ENCODE measurements at places on chromosomes 11 and 22.
A peak's percentile ranks its signal among the peaks of the same experiment; 100 is the strongest.

- DNase-seq = no peak
These were observed 1.5 kb downstream of the RAB39A start for GRCh38 chr11:107929611-107930200.

GRCh38 chr11:93817426-93818348, 32.7 kb downstream of the VSTM5 start:
- DNase-seq = no peak

DNA sequence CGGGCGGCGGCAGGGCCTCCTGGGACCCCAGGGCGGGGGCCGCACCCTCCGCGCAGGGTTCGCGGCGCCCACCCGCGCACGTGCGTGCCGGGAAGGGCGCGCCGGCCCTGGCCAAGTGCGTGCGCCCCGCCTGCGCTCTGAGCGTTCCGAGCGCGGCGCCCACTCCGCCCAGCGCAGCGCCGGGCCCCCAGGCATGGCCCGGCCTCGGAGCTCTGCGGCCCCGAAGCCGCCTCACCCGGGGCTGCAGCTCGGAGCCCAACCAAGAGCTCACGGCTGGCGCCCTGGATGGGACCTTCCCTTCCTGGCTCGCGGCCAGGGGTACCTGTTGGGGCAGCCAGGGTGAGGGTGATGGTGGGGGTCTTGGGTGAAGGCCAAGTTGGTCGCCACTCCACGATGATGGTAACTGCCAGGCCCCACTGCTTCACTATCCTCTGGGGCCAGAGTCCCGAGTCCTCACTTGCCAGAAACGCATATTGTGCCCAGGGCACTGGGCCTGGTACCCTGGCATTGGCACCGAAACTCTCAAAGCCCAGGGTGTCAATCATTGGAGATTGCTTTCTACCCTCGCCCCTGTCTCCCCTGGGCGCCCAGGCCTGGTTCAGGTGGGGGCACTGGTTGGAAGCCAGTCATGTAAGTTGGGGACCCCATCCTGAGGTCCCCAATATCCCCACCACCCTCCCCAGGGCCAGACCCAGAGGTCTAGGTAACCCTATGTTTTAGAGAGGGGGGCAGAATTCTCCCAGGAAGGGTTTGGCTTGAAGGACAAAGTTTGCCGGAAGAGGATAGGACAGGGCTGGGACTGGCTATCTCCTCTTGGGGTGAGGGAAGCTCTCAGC, 882 bp downstream of the ANO1 start:
- DNase-seq = no peak

GRCh38 chr22:23258826-23259170, 78.5 kb downstream of the BCR start:
- DNase-seq = no peak

DNA sequence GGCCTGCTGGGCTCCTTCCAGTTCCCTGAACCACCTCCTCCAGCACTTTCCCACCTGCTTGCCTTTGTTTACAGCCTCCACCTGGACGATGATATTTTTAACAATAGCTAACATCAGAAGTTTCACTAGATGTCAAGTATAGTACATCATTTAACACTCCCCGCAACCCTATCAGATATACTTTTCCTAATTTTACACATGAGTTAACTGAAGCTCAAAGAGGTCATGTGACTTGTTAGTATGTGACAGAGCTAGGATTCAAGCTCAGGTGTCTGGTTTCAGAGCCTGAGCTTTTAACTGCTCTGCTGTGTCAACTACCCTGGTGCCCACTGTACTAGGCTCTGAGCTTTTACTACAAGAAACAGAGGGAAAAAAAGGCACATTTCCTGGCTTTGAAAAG, 14.3 kb upstream of the HPX start:
- DNase-seq = no peak

GRCh38 chr11:8373519-8374432, 110.1 kb upstream of the LMO1 start:
- no peak for DNase-seq

DNA sequence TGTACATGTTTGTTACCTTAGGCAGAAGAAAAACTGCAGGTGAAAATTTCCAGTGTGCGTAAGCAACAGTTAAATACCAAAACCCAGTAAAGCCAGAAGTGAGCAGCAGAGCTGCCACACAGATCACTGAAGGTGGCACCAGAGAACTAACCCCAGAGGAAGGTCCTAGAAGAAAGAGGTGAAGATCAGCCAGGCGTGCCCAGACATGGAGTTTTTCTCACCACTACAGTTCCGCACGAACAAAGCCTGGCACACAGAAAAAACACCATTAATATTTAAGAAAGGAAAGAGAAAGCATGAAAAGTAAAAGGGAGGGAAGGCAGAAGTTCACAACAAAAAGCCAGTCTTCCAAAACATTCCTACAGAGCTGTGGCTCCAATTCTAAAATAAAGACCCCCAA, 60.7 kb downstream of the STK33 start:
- no peak for DNase-seq

DNA sequence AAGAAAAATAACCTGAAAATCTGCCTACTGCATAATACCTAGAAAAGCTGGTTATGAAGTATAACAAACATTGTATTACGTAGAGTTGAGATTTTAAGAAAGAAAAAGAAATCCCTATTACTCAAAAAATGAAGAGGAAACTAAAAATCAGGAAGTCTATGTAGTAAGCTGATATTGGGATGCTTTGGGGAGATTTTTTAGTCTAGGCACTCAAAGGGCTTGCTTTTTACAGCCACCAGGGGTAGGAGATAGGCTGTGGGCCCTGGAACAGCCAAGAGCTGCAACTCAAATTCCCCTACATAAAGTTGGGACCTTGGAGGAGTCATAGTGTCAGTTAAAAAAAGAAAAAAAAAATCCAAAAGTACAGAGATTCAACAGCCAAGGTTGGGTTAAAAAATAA, 90.4 kb downstream of the RELT start:
- no peak for DNase-seq

GRCh38 chr11:14012846-14013245, 50.3 kb downstream of the SPON1 start:
- DNase-seq = no peak

DNA sequence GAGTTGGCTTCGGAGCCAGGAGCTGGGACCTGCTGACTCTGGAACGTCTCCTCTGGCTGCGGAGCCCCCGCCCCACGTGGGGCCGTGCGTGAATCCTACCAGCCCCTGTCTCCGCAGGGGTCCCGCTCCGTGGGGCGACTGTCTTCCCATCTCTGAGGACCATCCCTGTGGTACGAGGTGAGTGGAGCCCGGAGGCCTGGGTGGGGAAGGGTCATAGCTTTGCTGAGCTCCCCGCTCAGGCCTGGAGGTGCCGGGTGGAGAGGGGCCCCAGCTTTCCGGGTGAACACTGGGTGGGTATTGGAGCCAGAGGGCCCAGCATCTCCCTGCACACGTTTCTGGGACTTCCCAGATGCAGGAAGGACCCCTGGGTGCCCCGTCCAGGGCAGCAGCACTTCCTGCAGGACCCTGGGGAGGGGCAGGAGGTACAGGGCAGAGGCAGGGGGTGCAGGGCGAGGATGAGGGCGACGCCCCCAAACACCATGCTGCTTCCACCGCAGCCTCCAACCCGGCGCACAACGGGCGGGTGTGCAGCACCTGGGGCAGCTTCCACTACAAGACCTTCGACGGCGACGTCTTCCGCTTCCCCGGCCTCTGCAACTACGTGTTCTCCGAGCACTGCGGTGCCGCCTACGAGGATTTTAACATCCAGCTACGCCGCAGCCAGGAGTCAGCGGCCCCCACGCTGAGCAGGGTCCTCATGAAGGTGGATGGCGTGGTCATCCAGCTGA, 3.8 kb downstream of the MUC5AC start:
- DNase-seq = no peak

GRCh38 chr11:122703541-122704272, 48.2 kb downstream of the UBASH3B start:
- DNase-seq = no peak

DNA sequence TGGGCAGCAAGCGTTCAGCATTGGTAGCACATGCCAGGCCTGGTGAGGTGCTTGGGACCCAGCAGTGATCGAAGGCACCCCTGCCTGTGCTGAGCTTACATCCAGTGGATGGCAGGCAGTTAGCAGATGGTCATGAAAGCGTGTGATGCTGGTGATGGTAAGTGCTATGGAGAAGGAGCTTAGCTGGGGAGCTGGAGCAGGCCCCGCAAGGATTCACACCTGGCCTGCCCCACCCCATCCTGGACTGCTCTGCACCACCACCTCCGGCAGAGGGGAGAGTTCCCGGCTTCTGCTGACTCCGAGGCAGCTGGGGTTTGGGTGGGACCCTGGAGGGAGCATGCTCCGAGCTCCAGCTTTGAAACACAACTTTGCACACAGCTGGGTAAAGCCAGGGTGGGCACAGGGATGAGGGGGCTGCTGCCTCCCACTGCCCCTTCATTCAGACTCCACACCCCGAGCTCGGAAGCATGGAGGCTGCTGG, 16.2 kb downstream of the MPPED1 start:
- no peak for DNase-seq

DNA sequence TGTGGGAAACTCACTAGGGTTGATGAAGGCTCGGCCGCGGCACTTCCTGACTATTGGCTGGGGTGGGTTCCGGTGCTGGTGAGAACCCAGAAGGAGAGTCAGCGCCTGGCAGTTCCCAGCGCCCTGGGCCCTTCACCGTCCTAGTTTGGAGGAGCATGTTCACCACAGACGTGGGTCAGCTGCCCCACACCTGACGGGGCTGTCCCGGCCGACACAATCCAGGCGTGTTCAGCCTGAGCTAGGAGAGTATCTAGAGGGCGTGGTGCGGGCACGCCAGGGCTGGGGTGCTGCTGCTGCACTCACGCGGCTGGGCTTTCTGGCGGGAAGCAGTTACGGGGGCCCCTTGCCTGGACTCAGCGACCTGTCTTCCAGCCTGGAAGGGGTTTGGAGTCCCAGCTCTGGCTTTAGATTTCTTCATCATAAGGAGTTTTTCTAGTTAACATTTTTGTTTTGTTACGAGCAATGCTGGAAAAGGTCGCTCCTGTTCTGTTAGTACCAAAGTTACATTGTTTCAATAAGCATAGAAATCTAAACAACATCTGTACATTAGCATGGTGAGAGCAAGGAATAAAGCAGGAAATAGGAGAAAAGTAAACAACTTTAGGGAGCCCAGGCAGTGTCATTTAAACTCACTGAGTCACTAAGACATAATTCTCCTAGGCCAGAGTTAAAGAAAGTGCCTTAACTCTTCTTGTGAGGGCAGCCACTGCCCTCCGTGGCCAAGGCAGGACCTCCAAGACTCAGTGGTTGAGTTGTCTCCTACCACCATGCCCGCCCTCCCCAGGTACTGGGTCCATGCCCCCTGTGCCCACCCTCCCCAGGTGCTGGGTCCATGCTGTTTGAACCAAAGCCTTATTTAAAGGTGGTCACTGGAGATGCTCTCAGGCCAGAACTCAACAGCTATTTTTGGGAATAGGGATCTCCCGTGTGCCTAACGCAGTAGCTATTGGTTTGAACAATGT, 12.1 kb upstream of the ADORA2A start:
- DNase-seq = no peak

GRCh38 chr11:19879307-19880087, 166.9 kb downstream of the NAV2 start:
- DNase-seq = no peak

GRCh38 chr11:97351939-97352338, 962.1 kb downstream of the JRKL start:
- DNase-seq = no peak

- DNase-seq = peak; percentile 81
These were observed at the start of gene PSMD13 for GRCh38 chr11:236774-237767. Gene PSMD13, plus strand, starts transcription at chr11:236976. Its CDS starts 74 bp downstream, at chr11:237050.

- DNase-seq = no peak
These were observed 35.8 kb downstream of the NADSYN1 start for GRCh38 chr11:71488681-71489270.

GRCh38 chr11:26014456-26015115, 317.3 kb upstream of the ANO3 start:
- DNase-seq = no peak

DNA sequence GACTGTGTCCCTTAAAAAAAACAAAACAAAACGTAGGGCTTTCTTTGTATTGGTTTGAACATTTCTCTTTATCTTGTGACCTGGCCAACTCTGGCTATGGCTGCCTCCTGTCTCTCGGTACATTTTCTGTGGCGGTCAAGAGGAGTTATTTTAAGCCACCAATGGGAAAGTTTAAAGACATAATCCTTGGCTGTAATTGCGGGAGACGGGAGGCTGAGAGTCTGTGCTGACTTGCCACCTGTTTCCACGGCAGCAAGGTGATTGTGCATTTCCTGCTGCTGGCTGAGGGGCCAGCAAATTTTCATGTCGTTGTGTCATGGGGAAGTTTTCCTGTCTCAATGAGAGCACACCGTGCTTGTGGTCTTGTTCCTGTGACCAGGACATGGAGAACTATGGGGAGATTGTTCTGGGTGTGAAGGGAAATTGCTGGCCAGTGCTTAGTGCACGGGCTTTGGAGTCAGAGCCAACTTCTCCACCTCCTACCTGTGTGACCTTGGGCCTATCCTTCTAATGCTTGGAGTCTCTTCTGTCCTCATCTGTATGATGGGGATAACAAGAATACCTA, 11.0 kb downstream of the PTPRJ start:
- DNase-seq = no peak

GRCh38 chr11:95803973-95804372, 13.7 kb downstream of the CEP57 start:
- DNase-seq = no peak

GRCh38 chr11:69848201-69848600, 29.0 kb upstream of the FGF3 start:
- no peak for DNase-seq

- no peak for DNase-seq
These were observed 8.4 kb upstream of the KCNQ1OT1 start for GRCh38 chr11:2708151-2708581.

DNA sequence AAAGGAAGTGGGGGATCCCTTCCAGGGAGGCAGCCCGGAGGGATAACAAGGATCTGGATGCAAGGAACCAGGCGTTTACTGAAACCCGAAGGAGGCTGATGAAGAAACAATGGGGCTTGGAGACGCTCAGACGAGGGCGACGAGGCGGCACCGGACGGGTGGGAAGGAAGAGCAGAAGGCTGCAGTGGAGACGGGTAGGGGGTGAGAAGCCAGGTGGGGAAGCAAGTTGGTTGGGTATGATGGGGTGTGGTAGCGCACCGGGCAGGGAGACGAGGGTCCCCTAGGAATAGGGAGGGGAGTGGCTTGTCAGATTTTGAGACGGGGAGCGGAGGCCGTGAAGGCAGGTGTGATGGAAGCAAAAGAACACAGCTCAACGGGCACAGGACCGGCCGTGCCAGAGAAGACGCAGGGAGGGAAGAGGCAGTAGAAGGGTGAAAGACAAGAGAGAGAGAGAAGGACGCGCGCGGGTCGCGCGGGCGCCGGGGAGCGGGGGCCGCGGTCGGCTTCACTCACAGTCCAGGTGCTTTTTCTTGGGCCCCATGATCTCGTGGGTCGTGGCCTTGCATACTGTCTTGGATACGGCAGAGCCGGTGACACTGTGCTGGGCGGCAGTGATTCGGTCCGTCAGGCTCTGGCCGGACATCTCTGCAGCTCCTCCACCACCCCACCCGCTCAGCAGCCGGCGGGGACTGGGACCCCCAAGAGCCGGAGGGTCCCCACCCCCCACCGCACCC, 579 bp downstream of the PICALM start:
- peak; percentile 20 for DNase-seq

- DNase-seq = no peak
These were observed 61.1 kb downstream of the CHRDL2 start for GRCh38 chr11:74670171-74670570.
